Ammon's horn (tissue), 1 donor: ENCODE measurements at places on chromosomes 12 and 14.
A peak's percentile ranks its signal among the peaks of the same experiment; 100 is the strongest.

- DNase-seq = no peak
Measured at GRCh38 chr14:66378712-66379505, 107.3 kb upstream of the CCDC196 start.

DNA sequence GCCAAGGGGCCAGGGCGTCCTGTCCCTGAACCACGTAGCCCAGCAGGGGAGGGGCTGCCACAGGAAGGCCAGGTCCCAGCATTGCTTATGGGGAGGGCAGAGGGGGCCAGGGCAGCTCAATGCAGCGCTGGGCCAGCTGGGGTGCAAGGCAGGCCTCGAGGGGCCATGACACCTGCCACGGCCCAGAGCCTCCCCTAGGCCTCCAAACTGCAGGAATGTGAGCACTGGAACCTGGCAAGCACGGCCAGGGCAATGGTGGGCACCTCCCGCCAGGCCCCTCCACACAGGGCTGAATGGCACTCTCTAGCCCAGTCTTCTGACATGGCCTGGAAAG, 32.5 kb upstream of the GPR132 start:
- DNase-seq = no peak

- DNase-seq = no peak
Measured at GRCh38 chr14:74407801-74408154, 18.2 kb downstream of the SYNDIG1L start.

DNA sequence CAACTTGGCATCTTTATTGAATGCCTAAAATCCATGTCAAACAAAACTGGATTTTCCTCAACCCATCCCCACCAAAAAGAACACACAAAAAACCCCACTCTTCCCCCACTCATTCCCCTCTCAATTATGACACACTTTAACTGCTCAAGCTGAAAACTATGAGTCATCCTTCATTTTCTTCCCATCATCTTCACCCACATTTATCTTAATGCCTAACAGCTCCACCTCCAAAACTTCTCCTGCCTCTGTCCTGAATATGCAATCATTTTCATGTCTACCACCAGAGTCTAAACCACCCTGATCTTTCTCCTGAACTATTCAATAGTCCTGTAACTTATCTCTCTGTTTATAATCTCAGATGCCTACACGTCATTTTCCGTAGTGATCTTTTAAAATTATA, 239.7 kb downstream of the BCAT1 start:
- DNase-seq = no peak

DNA sequence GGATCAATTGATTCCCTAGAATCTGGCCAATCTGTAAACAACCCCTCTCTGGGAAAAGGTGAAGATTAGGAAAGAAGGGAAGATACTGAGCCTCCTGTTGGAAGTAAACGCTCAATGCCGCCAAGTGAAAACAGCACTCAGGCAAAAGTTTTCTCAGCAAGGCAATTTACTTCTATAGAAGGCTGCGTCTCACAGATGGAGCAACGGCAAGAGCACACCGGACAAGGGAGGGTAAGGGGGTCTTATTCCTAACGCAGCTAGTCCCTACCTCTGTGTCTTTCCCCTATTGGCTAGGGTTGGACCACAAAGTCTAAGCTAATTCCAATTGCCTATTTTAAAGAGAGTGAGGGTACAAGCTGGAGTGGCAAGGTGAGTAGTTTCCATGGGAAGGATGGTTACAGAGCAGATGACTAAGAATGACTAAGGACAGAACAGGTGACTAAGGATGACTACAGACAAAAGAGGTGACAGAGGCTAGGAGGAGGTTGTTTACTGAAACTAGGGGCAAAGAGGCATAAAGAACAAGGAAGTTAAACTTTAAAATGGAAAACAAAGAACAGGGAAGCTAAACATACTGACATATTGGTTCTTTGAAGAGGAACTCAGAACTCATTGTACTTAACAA, 5.6 kb upstream of the TTC9 start:
- no peak for DNase-seq

- peak; percentile 43 for DNase-seq
Measured at GRCh38 chr12:54463484-54463883, 9.9 kb downstream of the GTSF1 start.

DNA sequence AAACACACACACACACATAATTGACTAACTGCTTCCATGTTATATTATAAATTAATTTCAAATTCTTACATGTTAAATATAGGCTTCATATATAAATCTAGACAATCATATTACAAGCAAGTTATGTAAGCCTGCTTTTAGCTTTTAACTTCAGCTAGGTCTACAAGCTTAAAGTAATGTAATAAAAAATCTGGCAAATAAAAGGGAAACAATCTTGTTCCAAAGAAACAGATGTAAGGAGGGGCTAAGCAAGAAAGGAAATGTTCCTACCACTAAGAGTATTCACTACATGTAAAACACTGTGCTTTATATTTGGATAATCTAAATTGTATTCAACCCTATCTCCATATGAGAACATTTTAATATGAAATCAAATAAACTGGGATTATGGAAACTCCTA, 110.4 kb downstream of the SLC6A15 start:
- no peak for DNase-seq

- DNase-seq = no peak
Measured at GRCh38 chr12:11662369-11662768, 12.9 kb downstream of the ETV6 start.

- no peak for DNase-seq
Measured at GRCh38 chr12:66707002-66707697, 28.3 kb upstream of the GRIP1 start.

GRCh38 chr12:90921536-90921935, 33.4 kb downstream of the CCER1 start:
- no peak for DNase-seq

DNA sequence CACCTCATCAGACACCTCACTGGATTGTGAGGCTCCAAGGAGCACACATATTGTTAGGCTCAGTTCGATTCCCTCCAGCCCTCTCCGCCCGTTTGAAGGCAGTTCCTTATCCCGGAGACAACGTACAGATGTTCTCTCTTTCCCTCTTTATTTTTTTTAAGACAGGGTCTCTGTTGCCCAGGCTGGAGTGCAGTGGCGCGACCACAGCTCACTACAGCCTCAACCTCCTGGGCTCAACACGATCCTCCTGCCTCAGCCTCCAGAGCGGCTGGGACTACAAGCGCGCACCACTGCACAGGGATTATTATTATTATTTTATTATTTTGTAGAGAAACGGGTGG, 718 bp upstream of the TROAP start:
- DNase-seq = no peak

DNA sequence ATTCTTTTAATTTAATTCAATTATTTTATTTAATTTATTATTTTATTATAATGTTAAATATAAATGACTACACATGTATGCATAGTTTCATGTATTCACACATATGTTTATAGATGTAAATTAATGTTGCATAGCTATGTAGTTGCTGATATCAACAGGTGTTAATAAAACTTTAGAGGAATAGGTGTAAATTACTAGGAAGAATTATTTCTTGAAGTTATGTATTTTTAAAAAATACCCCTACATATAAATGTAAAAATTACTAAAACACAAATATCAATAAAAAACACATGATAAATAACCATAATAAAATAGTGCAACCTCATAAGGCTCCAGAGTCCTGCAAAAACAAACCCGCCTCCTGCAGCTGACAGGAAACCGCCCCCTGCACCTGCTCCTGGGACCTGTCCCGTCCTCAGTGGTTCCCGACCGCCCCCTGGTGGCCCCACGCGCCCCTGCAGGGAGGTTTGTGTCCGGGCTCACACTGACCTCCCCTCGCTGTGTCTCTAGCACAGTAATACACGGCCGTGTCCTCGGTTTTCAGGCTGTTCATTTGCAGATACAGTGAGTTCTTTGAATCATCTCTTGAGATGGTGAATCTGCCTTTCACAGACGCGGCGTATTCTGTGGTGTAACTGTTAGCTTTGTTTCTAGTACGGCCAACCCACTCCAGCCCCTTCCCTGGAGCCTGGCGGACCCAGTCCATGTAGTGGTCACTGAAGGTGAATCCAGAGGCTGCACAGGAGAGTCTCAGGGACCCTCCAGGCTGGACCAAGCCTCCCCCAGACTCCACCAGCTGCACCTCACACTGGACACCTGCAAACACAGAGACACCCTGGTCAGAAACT, 1264.0 kb downstream of the TMEM121 start:
- peak; percentile 12 for DNase-seq

DNA sequence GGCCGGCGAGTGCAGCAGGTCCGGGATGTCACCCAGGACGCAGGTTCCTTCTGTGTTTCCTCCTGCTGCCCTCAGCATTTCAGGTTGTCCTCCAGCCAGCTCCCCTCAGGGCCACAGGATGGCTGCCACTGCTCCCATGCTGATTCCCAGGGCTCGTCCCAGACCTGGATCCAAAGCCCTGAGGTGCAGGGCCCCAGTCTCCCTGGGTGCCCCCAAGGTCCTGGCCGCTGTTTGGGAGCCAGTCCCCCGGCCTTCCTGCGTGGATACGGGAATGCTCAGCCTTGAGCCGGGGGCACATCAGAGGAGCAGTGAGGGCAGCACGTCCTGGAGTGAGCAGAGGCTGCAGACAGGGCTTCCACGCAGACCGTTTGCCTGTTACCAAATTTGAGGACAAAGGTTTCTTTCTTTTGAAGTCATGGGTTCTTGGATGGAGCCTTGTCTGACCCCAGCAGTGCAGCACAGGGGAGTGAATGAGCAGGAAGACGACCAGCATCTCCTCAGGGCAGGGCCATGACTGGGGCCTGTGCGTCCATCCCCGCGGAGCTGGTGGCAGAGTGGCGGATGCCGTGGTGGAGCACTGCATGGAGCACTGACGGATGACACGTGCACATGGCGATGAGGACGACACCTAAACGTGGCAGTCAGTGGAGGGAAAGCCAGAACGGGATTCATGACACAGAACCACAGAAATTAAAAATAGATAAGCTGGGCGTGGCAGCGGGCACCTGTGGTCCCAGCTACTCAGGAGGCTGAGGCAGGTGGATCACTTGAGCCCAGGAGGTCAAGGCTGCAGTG, 12.5 kb upstream of the CACNA2D4 start:
- no peak for DNase-seq

DNA sequence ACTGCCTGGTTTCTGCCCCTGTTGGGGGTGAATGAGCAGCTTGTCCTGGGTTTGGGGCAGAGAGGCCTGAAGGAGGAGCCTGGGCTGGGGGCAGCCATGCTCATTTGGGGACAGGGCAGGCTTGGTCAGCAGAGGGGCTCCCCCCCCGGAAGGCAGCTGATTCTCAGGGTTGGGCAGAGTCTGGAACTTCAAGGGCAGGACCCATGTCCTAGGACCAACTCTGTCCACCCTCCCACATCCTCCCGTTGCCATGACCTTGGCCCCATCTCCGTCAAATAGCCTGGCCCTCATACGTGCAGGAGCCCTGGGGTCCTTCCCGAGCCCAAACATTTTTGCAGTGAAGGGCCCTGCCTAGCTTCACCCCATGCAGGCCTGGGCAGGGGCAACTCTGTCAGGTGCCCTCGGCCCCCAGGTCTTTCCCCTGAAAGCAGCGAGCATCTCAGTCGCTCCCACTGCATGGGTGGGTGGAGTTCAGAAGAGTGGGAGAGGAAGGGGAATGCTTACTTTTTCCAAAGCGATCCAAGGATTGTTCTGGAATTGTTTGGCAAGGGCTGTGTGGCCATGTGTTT, 32.6 kb downstream of the TNFAIP2 start:
- DNase-seq = no peak

DNA sequence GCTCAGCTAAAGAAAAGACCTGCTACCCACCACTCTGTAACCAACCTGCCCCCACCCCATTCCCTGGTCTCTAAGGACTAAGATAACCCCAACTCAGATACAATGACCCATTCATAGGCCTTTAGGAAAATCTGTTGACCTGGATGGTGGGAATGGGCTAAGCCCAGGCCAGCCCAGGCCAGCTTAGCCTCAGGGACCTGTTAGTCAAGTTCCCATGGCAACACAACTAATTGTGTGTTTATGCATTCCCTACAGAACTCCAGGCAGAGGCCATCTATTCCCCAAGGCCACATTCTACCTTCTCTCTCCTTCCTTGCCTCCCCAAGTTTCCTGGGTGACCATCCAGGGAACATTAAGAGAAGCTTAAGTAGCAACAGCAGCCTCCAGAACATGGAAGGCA, 16.1 kb upstream of the KRT8 start:
- DNase-seq = no peak

DNA sequence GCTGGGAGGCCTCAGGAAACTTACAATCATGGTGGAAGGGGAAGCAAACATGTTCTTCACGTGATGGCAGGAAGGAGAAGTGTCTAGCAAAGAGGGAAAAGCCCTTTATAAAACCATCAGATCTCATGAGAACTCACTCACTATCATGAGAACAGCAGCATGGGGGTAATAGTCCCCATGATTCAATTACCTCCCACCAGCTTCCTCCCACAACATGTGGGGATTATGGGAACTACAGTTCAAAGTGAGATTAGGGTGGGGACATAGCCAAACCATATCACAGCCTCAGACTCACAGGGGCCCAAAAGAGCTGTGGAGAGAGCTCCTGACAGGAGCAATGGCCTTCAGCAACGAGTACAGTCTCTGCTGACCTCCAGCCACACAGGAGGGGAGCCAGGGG, 151.4 kb downstream of the GXYLT1 start:
- no peak for DNase-seq

DNA sequence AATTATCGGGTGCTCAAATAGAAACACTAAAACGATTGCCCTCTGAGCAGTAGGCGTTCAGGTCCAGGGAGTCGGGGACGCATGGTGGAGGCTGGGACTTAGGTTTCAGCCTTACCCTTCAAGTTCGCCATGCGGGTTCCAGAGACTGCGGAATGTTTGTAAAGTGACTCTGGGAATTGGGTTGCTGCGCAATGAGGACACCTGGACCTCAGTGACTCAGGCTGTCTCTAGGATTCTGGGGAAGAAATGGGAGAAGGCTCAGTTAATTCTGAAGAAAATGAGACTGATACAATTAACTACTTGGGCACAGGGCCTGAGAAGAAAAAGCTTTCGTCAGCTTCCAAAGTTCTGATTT, 1.1 kb downstream of the LGALS3 start:
- no peak for DNase-seq

DNA sequence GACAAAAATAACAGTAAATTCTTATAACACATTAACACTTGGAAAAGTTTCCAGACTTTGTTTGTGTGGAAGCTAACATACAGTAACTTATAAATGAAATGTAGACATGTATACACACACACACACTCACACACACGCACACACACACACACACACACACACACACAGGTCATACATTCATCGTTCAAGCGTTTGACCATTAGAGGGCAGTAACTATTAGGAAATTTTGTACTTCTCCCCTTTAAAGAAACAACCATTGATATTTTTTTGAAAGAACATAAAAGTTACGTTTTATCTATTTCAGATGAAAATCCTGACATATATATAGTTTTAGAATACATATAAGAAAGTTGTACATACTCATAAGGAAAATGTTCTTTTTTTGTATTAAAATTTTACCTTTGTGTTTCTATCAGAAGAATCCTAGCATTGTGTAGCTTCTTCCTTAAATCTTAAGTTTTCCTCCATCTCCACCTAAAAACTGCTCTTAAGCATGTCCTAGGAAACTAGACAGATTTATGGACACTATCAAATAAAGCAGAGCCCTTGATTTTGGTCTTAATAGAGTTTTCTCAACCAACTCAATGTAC, 29.0 kb downstream of the PTPRQ start:
- no peak for DNase-seq

GRCh38 chr12:112496496-112496895, 77.7 kb downstream of the PTPN11 start:
- no peak for DNase-seq
